Left ventricle myocardium superior (tissue), 1 donor: ENCODE measurements at places on chromosomes 2 and 18. TPM values are rescaled to one million over a fixed set of nuclear protein-coding genes. Genes with fewer than 3 reads are reported as not detected.

ERICH2 gene
- total RNA-seq: 1.2 TPM

TGFBRAP1 gene
- 9.8 TPM for total RNA-seq

KLHL30 gene
- total RNA-seq: 22.0 TPM

MPP4 gene
- total RNA-seq: not detected

SLC4A5 gene
- 2.2 TPM for total RNA-seq

RESP18 gene
- total RNA-seq: not detected

PRLH gene
- not detected for total RNA-seq

LIPG gene
- total RNA-seq: not detected

SLC30A3 gene
- total RNA-seq: 9.4 TPM

DES gene
- 14,457 TPM for total RNA-seq

TMEM163 gene
- 0.40 TPM for total RNA-seq

DNER gene
- 1.6 TPM for total RNA-seq

MC4R gene
- total RNA-seq: not detected

ACMSD gene
- not detected for total RNA-seq

SERTAD2 gene
- 14.6 TPM for total RNA-seq

TXNL1 gene
- total RNA-seq: 113 TPM

SPP2 gene
- not detected for total RNA-seq

CTAGE1 gene
- not detected for total RNA-seq

GIGYF2 gene
- 59.2 TPM for total RNA-seq

SAG gene
- not detected for total RNA-seq

IL36RN gene
- total RNA-seq: not detected

PCARE gene
- total RNA-seq: 0.84 TPM

SPEG gene
- 111 TPM for total RNA-seq

NYAP2 gene
- total RNA-seq: not detected

GALR1 gene
- total RNA-seq: not detected

CFC1 gene
- not detected for total RNA-seq

NOSTRIN gene
- total RNA-seq: 11.5 TPM

MOCOS gene
- total RNA-seq: 0.27 TPM

SNORC gene
- 1.3 TPM for total RNA-seq

CXCR1 gene
- 0.69 TPM for total RNA-seq

FAM228A gene
- total RNA-seq: 0.15 TPM

FTCDNL1 gene
- total RNA-seq: 2.0 TPM

NEMP2 gene
- 2.8 TPM for total RNA-seq

TLX2 gene
- not detected for total RNA-seq

KLHL14 gene
- 0.07 TPM for total RNA-seq

RASGRP3 gene
- 53.8 TPM for total RNA-seq

EVX2 gene
- total RNA-seq: not detected

NCKAP5 gene
- 2.8 TPM for total RNA-seq

DYNAP gene
- total RNA-seq: not detected

OSBPL6 gene
- 4.6 TPM for total RNA-seq

C2orf68 gene
- 29.2 TPM for total RNA-seq

RAB6D gene
- total RNA-seq: 0.07 TPM

GALNT13 gene
- 0.15 TPM for total RNA-seq

PNKD gene
- 67.1 TPM for total RNA-seq

CNTNAP5 gene
- not detected for total RNA-seq

MARCHF7 gene
- 85.2 TPM for total RNA-seq

ADRA2B gene
- 5.0 TPM for total RNA-seq

SLC9A4 gene
- total RNA-seq: not detected

HRH4 gene
- 0.17 TPM for total RNA-seq

CENPA gene
- total RNA-seq: not detected

FHL2 gene
- 1,772 TPM for total RNA-seq
